ENCODE measurements at places on chromosomes 5 and 9.

DNA sequence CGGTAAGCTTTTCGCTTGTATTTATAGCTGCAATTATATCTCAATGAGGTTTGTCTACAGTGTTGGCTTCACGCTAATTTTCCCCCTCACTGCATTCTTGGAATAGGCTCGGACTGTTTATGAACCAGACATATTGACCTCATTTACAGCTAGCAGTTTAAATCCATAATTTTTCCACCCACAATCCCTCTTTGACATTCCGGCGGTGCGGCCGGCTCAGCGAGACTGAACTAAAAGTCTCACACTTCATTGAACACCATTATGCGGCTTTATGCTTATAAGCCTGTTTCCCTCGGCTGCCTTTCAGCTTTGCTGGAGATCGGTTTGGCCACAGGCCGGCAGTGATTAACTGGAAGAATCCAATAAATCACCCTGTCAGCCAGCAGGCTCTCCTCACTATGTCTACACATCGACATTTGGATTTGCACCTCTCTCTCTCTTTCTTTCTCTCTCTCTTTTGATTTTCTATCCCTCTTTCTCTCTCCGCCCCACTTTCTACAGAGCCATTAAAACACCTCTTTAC, 315.0 kb upstream of the TLE4 start:
- DNase-seq, result no peak

GRCh38 chr9:132997591-132997990, 19.1 kb downstream of the GFI1B start:
- no peak for DNase-seq

GRCh38 chr9:91180240-91180929, 181.3 kb downstream of the AUH start:
- no peak for DNase-seq

DNA sequence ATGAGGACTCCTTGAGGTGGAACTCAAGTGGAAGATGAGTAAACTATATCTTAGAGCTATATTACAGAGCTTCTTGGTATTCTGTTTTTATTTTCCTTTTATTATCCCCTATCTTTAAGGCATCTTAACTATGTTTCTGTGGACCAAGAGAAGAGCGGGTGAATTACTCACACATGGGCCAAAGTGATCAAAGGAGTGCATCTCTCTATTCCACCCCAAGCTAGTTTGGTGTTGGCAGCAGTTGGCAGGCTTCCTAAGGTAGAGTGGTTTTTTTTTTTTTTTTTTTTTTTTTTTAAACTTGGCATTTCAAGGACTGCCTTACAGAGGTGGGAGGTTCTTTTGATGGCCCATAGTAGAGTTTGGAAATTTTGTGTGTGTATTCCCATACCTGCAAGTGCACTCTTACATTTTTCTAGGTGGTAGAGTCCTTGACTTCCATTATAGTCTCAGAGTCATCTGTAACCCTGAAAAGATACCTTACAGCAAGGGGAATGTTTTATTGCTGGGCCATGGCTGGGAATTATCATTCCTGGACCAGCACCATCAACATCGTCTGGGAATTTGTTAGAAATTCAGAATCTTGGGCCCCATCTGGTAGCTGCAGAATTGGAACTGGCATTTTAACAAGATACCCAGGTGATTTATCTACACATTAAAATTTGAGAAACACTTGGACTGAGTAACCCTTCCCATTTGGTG, 51.0 kb downstream of the ARHGAP26 start:
- no peak for DNase-seq

DNA sequence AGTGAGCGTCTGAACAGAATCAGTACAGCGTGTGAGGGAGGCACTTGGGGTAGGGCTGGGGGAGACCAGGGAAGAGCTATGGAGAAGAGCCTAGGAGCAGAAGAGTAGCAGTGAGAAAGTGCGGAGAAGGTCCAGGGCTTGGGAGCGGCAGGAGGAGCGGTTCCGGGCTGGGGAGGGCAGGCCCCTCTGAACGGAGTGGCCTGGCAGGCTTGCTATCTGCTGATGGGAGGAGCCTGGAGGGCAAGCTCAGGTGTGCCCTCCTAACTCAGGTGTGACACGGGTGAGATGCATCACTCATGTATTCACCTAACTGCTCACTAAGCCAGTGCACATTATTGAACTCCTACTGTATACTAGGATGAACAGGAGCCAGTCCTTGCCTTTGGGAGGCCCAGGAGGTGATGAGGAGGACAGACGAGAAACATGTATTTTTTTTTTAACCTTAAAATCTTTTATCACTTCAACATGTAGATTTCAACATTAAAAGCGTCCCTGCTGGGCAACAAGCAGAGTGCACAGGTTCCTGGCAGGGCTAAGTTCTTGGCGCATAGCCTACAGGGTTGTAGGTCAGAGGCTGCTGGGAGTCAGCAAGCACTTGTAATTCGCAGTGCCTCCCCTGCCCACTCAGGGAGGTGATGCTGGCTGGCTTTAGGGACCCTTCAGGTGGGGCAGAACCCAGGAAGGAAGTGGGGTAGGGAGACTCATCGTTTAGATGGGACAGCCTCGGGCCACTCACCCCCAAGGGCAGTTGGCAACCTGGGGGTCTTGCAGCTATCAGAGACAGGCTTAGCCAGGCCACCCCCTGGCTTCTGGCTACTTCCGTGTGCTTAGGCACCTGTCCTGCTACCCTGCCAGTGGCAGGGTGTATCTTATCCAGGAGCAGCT, 55.5 kb downstream of the TMOD1 start:
- DNase-seq, result no peak

DNA sequence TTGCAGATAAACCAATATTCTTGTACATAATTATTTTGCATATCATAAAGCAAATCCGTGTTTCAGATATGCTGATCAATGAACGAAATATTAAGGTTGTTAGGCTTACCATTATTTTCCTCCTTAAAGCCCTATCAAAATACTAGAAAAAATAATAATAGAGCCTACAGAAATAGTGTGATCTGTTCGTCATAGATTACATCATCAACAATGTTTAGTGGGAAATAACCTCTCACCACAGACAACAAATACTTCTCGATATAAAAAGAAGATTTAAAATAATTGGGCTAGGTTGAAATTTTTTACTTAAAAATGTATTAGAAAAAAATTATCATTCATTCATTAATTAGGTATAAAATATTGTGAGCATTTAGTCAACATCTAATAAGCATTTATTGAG, 71.0 kb upstream of the ADCY2 start:
- no peak for DNase-seq

DNA sequence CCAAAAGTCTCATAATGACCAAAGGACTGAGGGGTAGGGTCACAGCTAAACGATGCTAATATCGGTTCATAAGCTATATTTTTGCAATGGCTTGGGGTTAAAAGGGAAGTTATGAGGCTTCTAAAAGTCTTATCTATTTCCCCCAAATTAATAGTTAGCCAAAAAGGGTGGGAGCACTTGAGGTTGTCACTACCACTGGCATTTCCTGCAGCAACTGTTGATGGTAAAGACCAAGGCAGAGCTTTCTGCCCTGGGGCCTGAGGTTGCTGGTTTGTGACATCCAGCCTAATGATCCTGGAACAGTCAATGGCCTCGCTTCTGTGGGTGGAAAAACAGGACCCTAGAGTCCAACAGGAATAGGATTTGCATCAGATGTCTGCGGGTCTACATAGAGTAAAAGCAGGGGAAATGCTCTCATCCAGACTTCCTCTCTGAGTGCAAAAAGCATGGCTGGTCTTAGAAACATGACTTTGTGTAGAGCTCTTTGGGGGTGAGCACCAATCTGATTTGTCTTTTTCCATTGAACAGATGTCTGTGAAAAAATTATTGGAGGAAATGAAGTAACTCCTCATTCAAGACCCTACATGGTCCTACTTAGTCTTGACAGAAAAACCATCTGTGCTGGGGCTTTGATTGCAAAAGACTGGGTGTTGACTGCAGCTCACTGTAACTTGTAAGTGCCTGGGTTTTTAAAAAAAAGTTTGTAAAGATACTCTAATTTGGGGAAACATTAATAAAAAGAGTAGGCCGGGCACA, 2.7 kb downstream of the GZMA start:
- DNase-seq, result no peak

GRCh38 chr5:40368200-40368599, 311.5 kb upstream of the PTGER4 start:
- DNase-seq, result no peak

GRCh38 chr5:75716715-75717081, 539 bp downstream of the POC5 start:
- DNase-seq, result no peak

DNA sequence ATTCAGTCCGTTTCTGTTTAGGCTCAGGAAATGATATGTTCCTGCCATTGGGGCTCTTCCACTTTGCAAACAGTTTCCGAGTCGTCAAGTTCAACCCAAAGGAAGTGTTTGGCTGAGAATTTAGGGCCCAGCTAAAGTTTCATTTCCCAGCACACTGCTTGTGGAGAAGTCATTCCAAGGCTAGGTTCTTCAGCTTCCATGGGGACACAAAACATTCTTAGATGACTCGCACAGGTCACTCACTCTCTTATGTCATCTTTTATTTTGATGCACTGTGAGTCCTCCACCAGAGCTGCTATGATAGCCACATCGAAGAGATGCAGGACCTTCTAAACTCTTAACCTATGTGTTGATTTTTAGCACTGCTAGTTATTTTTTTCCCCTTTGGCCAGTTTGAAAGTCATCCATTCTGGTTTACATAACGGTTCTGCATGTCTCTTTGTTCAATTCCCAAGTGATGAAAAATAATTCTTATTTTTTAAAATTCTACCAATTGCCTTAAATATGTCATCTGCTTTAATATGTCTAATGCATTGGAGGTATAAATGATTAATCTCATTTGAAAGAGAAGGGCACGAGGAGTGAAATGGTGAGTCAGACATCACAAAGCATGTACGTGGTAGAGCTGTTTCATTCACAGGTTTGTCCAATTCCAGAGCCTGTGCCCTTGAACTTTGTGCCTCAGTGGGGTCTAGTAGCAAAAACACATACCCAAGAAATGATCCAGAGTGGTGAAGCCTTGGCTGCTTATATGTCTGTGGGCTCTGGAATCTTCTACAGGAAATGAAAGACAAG, 84.3 kb downstream of the ZNF462 start:
- DNase-seq, result no peak

- no peak for DNase-seq
Measured at GRCh38 chr5:137693307-137693950, 42.5 kb downstream of the KLHL3 start.

DNA sequence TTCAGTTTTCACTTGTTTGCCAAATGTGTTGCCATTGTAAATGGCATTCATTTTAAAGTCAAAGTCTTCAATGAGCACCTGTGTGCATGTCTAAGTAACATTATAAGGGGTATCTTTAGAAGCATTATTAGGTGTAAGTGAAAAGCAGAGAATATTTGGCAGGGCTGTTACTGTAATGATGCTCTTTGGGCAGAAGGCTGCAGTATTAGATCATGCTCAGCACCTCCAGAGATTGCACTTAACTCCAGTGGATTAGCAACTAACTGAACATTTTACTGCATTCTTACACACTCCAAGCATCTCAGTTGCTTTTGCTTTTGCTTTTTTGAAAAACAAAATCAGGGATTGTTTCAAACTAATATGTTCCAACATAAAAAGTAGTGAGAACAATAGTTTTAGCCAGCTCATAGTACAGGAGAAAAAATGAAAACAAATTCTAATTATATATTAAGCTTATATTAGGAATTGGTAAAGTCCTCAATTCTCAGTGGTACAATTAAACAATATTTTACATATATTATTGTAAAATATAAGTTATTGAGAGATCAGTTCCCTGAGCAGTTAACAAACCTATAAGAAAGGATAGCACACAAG, 1740.9 kb upstream of the CDH9 start:
- DNase-seq, result no peak

GRCh38 chr5:37112383-37112991, 136.7 kb downstream of the CPLANE1 start:
- no peak for DNase-seq

DNA sequence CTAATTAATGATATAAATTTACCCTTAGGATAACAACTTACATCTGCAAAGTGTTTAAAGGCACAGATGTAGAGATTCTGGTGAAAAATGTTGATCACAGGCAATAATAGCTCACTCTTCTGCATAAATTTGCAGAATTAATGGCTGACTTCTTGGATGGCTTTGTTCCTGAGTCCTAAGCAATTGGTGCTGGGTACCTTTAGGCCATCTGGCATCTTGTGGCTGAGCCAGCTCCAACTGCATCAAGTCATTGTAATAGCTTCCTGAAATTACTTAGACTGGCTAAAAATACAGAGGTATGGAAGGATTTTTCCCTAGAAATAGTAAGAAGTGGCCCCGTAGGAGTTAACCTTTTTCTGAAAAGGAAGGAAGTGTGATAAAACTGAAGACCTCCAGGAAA, 118.3 kb upstream of the MINAR2 start:
- DNase-seq, result no peak

DNA sequence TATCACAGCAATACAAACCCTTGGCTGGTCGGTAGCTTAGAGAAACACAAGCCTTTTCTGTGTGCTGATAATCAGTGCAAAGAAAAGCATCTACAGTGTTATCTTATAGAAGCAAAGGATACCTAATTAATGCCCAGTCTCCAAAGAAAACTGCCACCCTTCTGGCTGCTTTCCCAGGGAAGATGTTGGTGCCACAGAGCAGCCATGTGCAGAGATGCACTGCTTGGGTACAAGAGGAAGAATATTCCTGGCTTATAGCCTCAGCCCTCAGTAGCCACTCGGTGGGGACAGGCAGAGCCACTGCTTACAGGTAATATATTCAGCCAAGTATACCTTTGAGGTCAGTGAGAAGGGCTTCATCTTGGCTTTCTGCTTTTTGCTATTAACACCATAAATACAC, 185.3 kb downstream of the PCSK1 start:
- no peak for DNase-seq

GRCh38 chr9:105900123-105900522, 205.8 kb downstream of the TMEM38B start:
- DNase-seq, result no peak

DNA sequence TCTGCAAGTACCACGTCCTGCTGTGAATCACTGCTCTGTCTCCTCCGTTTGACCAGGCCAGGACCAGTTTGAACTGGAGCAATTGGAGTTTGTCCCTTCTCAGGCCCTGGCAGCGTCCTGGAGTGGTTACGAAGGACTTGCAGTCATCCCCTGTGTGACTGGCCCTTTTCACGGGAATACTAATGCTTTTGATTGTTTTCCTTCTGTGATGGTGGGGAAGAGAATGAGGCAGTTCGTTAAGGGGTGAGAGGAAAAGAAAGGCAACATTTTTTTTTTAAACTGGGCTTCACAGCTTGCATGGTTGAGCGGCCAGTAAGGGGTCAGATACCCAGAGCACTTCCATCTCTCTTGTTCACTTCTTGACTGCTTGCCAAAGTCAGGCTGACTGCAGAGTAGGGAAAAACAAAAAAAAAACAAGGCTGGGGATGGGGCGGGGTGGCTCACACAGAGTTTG, 153.5 kb upstream of the STK32A start:
- DNase-seq, result no peak

GRCh38 chr5:118095115-118095514, 893.2 kb downstream of the DTWD2 start:
- no peak for DNase-seq

Data from stimulated activated CD4-positive, alpha-beta T cell treated with anti-CD3 and anti-CD28 coated beads, Interleukin-15, amount 100 ng/mL, for 48 hours (primary cell).